Nucleus accumbens (tissue), 56 donors: ENCODE measurements at places on chromosomes 3 and 15.

DNA sequence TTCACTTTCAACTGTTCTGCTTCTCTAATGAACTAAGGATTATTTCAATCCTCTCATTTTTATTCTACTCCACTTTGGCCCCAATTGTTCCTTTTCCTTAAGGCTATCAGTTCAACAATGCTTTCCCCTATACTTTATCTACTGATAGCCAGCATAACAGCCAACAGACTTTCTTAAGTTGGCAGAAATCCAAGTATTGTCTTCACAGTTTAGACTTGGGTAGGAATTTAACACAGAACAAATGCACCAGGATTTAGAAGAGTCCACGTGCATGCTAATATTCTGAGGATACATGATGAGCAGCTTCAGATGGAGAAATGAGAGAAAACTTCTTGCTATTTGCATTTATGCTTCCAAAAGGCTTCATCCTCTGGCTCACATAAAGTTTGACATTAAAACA, 54.8 kb downstream of the FBN1 start:
- no peak for DNase-seq

GRCh38 chr15:62365795-62366442, 200.8 kb upstream of the C2CD4B start:
- no peak for DNase-seq

GRCh38 chr3:125634336-125634950, 39.1 kb upstream of the OSBPL11 start:
- no peak for DNase-seq

GRCh38 chr3:97954228-97954827, 17.9 kb downstream of the RIOX2 start:
- DNase-seq: no peak

GRCh38 chr3:13143381-13144004, 70.3 kb upstream of the IQSEC1 start:
- no peak for DNase-seq

GRCh38 chr15:39086641-39087040, 494.2 kb upstream of the THBS1 start:
- no peak for DNase-seq

- no peak for DNase-seq
Measured at GRCh38 chr15:60573936-60574335, 95.0 kb upstream of the ICE2 start.

DNA sequence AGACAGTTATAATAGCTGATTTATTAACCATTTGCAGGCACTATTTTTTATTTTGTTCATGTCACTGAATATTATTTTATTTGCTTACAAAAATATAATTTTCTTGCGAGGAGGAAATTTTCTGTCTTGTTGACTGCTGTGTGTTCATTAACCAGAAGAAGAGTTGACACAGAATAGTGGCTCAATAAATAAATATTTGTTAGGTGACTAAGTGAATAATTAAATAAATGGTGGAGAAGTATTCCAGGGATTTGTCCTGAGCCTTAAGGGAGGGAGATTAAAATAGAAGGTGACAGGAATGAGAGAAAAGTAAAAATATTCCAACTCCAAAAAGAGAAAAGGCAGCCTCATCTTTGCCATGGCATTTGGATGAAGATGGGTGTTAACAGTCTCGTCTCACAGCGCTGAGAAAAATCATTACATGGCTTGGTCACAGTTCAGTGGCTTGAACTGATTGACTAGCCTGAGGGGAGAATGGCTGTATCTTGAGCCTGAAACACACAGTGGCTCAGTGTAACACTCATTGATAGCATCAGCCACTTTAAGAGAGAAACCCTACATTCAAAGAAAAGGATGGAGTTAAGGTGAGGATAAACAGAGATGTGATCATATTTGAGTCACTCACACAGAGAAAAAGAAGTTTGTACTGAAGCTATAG, 449.9 kb upstream of the NAALADL2 start:
- no peak for DNase-seq
